Stomach (tissue), 19 donors: ENCODE measurements at places on chromosomes 16 and 17.

- DNase-seq: no peak
Measured at GRCh38 chr16:56101480-56101879, 89.8 kb upstream of the GNAO1 start.

DNA sequence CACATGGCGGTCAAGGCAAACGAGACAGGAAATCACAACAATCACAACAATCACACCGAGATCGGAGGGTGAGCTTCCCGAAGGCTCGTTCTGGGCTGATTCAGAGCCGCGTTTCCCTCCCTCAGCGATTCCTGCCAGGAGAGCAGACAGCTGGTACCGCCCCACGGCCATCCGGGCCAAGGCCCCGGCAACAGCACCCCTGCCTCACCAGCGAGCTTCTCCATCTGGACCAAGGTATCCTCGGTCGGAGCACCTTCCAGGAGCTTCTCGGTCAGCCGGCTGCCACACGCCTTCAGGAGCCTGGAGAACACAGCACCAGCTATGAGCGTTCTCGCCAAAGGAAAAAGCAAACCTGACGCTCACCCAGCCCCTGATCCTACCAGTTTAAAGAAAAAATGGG, 15.2 kb upstream of the PLD6 start:
- no peak for DNase-seq

DNA sequence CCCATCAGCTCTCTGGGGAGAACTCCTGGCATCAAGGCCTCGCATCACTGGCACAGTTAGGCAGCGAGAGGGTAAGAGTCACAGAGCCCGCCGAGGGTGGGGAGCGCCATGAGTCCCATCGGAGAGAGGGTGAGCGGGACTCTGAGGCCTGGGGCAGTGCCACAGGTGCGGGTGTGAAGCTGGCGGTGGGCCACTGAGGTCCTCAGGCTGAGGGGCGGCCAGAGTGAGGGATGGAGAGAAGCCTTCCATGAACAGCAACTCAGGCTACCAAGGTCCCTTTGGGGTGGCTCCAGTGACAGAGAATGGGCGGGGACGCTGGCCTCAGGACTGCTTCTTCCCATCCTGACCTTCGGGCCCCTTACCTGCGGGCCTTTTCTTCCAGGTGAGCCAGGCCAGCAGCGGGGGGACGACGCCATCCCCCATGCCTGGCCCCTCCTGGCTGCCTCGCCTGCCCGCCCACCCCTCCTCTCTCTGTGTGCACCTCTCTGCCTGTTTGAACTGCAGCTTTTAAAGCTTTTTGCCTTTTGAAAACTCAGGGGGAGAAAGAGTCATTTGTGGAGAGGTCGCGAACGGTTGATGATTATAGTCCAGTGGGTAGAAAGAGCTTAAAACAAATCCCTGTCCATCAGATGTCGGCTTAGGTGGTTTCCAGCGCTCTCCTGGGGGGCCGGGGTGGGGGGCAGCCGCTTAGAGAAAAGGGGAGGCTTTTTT, 149.3 kb upstream of the GSE1 start:
- no peak for DNase-seq

DNA sequence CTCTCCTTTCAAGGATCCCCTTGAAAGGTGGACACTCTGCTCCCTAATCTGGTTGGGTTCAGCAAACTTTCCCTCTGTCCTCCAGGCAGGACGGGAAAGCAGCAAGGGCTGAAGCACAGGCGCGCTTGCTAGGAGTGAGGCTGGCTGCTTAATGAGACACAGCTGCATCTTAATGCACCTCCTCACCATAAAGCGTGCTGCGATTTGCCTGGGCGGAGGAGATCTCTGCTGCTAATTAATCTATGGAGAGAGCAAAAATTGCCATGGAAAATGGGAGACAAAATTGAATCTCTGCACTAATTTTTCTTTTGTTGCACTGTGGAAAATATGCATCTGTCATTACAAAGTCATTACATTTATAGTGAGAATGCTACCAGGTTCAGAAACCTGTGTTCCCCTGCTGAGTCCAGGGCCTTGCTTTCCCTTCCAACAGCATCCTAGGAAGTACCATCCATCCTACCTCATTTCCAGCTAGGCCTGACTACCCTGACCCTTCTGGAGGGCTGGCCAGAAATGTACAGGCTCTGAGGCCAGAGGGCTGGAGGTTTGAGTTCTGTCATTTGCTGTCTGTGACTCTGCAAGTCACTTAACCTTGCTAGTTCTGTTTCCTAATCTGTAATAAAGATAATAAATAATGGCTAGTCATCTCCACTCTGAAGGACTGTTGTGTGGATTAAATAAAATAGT, 43.5 kb upstream of the BCAR1 start:
- peak; percentile 38 for DNase-seq

DNA sequence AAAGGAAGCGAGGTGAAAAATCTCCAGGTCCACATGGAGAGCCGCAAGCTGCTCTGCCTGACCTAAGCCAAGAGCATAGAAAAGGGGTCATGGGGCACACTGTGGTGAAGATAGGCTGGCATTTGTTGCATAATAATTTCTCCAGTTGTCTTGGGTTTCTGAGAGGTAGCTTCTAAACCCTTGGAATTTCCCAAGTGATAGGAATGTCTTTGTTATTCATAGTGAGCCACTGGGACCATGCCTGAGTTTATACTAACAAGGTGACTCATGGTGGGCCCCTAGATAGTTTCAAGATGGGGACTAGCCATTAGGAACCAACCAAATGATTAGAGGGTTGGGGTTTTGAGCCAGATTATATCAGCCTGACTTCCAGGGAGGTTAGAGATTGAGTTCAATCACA, 25.6 kb downstream of the SOST start:
- DNase-seq: no peak

DNA sequence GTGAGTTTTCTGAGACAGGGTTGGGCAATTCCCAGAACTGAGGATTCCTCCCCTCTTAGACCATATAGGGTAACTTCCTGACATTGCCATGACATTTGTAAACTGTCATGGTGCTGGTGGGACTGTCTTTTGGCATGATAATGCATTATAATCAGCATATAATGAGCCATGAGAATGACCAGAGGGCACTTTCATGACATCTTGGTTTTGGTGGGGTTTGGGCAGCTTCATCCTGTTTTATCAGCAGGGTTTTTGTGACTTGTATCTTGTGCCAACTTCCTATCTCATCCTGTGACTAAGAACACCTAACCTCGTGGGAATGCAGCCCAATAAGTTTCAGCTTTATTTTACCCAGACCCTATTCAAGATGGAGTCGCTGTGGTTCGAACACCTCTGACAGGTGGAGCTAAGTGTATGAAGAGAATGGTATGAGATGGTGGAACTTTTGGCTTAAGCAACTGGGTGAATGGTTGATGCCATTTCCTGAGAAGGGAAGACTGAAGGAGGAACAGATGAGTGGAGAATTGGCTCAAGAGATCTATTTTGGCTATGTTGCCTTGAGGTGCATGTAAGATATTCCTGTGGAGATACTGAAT, 217.3 kb downstream of the RAB11FIP4 start:
- no peak for DNase-seq

DNA sequence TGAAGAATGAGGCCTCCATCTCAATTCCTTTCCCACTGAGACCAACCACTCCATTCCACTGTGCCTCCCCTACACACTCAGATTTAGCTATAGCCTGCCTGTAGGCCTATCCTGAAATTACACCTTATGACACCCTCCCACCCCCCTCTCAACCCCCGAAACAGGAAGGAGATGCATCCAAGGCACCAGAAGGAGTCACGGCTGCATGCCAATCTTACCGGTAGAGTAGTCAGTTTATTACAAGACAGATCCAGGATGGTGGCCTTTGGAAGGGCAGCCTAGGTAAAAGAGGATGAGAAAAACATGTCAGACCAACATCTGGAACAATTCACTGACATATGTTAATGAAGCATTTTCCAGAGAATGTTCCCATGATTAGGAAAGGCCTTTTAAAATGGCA, 2.6 kb downstream of the LRRC59 start:
- no peak for DNase-seq

GRCh38 chr17:81084680-81085419, 49.9 kb downstream of the BAIAP2 start:
- DNase-seq: peak; percentile 93

DNA sequence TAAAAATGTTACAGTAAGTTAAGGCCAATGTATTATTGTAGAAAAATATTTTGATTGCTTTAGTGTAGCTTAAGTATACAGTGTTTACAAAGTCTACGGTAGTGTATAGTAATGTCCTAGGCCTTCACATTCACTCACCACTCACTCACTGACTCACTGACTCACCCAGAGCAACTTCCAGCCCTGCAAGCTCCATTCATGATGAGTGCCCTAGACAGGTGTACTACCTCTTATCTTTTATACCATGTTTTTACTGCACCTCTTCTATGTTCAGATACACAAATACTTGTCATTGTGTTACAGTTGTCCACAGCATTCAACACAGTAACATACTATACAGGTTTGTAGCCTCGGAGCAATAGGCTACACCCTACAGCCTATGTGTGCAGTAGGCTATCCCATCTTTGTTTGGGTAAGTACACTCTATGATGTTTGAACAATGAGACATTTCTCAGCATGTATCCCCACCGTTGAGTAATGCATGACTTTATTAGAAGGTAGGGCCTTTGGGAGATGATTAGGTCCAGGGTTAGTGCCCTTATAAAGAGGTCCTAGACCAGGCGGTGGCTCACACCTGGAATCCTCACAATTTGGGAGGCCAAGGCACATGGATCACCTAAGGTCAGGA, 117.8 kb downstream of the SLC39A11 start:
- DNase-seq: no peak

GRCh38 chr17:49930880-49931279, 38.1 kb upstream of the DLX4 start:
- no peak for DNase-seq

DNA sequence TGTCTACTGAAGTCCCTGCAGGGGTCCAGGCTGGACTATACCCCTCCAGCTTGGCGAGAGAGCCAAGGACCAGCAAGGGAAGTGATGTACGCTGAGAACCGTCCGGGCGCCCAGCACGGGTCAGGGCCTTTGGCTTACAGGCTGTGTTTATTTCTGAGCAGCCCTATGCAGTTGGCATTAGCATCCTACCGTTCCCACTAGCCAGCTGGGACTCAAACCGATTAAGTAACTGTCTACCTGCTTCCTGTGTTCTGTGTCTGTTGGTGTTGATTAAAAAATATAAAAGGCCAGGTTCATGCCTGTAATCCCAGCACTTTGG, 73.8 kb downstream of the CMIP start:
- no peak for DNase-seq

DNA sequence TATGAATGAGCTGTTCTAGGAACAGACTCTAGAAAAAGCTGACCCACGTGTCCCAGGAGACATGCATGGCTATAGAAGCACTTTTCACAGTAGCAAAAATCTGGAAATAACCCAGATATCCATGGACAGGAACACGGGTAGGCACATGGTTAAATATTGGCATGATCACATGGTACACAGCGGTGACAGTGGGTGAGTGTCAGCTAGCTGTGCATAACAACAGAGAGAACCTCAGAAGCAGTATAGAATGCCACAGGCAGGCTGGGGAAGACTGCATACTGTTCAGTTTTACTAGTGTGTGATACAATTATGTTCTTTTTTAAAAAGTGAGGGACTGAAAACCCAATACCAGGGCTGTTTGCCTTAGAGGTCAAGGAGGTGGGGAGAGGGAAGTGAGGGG, 31.4 kb downstream of the EPN2 start:
- no peak for DNase-seq

- no peak for DNase-seq
Measured at GRCh38 chr17:37133136-37133535, 184.4 kb downstream of the AATF start.

- DNase-seq: no peak
Measured at GRCh38 chr16:27726621-27727261, 176.8 kb downstream of the KATNIP start.

DNA sequence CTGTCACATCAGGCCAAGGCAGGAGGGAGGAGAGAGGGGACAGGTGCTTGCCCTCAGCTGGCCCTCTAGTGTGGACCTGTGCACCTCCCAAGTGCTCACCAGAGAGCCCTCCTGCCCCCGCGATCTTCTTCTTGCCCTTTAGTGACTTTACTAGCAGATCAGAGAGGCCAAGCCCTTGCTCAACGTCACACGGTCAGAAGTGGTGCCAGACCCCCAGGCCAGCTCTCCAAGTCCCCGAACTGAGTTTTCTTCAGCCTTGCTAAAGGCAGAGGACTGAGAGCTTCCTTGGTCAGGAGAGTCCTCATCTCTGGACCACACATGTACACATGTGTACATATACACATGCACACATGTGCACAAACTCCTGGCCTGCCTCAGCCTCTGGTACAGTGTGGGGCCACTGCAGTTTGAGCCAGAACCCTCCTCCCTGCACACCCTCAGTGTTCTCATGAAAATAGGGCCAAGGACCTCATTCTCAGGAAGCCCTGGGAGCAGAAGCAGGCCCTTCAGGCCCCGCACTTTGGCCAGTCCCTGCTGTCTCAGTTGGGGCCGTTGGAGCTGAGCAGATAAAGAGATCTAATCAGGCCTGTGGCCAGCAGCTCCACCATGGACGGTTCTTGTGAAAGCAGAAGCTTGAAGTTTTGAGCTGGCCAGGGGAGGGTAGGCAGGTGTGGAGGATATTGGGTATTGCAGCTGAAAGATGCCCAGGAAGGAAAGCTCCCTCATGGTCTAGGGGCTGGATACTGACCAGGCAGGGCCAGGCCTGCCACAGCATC, 7.4 kb upstream of the EPX start:
- DNase-seq: no peak

- no peak for DNase-seq
Measured at GRCh38 chr17:3318336-3318735, 20.2 kb upstream of the OR3A1 start.

GRCh38 chr16:945271-946047, 25.3 kb downstream of the LMF1 start:
- no peak for DNase-seq

GRCh38 chr17:81020767-81021497, 14.0 kb upstream of the BAIAP2 start:
- peak; percentile 74 for DNase-seq

DNA sequence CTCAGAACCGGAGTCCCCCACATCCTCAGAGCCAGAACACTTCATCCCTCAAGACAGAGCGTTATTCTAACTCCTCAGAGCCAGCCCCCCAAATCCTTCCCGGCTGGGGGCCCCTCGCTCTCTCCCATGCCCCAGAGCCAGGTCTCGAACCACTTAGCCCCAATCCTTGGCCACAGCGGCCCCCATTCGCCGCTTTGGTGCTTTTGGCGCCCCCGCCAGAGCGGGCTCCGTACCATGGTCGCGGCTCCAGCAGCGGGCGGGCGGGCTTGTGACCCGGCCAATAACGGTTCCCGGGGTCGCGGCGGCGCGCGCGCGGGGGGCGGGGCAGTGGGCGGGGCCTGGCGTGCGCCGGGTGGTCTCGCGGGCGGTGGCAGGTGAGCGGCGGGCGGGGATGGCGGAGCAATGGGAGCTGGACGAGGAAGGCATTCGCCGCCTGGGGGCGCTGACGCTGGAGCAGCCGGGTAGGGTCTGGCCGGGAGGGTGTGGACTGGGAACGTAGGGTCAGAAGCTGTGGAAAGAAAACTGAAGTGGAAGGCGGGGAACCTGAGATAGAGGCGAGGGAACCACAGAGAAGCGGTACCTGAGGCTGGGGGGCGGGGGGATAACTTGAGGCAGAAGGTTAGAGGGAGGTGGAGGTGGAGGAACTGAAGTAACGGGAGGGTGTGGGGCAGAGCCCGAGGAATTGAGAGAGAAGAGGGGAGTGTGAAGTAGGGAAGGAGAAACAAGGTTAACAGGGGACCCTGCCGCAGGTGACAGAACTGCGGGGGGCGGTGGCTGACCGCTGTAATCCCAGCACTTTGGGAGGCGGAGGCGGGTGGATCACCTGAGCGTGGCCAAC, at the start of the genes KCTD19 and LRRC36:
KCTD19 (minus strand) TSS at position 270 of the 838 bp plus-strand sequence; CDS start at position 236, 34 bp downstream.
LRRC36 (plus strand) TSS at position 344 of the 838 bp plus-strand sequence; CDS start at position 392, 48 bp downstream.
- peak; percentile 91 for DNase-seq
